ENCODE measurements at places on chromosomes 16 and 17.
A peak's percentile ranks its signal among the peaks of the same experiment; 100 is the strongest.

DNA sequence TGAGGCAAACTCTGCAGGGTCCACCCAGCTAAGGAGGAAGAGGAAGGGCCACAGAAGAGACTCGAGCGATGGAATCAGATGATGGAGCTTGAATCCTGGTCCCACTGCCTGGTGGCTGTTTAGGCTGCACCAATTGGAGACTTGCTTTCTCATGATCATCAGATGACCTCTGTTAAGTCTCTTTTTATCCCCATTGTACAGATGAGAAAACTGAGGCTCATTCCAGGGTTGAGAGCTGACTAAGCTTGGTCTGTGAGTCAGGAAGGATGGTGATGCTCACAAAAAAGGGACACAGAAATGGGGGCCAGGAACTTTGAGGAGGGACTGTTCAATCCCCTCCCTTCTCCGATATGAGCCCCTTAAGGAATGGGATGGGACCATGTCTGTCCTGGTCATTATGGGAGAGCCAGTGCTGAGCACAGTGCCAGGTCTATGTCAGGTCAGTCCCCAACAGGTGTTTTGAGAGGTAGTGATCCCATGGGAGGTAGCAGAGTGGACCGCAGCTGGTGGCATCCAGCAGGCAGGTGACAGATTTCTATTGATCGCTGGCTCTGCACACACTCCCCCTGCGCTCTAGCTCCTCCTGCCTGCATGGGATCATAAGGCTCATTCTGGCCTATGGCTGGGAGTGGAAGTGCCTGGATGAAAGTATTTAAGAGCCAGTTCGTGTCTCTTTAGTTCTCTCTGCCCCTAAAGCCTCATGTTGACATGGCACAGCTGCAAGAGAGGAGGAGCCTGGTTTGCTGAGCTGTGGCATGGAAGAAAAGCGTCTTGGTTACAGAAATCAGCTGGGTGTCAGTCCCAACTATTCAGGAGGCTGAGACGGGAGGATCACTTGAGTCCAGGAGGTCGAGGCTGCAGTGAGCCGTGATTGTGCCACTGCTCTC is 27.2 kb downstream of the SNX20 start:
- no peak for DNase-seq
- H3K27me3 ChIP-seq = no peaks in the 10 kb centered on the region
- no peaks in the 10 kb centered on the region for H3K36me3 ChIP-seq
- no peak overlapping the region for H3K27ac ChIP-seq

- peaks cover 15% of the 10 kb centered on the region for H3K4me1 ChIP-seq
- no peaks in the 10 kb centered on the region for H3K27me3 ChIP-seq
- no peak for DNase-seq
- peaks cover 64% of the 10 kb centered on the region for H3K36me3 ChIP-seq
Observed at GRCh38 chr16:263182-263774, 12.5 kb downstream of the RGS11 start.

DNA sequence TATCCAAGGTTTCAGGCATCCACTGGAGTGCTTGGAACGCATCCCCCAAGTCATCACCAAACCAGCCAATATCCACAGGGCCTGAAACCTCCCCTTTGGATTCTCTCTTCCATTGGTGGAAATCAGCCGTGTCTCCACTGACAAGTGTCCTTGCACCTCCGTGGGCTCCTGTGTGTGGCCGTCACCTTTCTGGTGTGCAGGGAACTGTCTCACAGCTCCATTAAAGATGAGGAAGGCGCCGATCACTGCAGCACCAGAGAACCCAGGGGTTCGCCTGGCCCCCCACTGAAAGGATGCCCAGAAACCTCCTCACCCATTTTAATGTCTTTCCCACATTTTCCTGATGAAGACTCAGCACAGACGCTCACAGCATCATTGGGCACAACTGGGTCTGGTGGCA is 17.8 kb upstream of the METRNL start:
- H3K27me3 ChIP-seq = no peaks in the 10 kb centered on the region
- DNase-seq = no peak
- no peaks in the 10 kb centered on the region for H3K36me3 ChIP-seq
- no peak overlapping the region for H3K27ac ChIP-seq

- DNase-seq = no peak
- no peaks in the 10 kb centered on the region for H3K36me3 ChIP-seq
- H3K4me1 ChIP-seq = no peaks in the 10 kb centered on the region
- H3K27me3 ChIP-seq = no peaks in the 10 kb centered on the region
- no peak overlapping the region for H3K27ac ChIP-seq
- no peak overlapping the region for H3K4me3 ChIP-seq
Observed at GRCh38 chr16:31265329-31266245, 5.8 kb downstream of the ITGAM start.

DNA sequence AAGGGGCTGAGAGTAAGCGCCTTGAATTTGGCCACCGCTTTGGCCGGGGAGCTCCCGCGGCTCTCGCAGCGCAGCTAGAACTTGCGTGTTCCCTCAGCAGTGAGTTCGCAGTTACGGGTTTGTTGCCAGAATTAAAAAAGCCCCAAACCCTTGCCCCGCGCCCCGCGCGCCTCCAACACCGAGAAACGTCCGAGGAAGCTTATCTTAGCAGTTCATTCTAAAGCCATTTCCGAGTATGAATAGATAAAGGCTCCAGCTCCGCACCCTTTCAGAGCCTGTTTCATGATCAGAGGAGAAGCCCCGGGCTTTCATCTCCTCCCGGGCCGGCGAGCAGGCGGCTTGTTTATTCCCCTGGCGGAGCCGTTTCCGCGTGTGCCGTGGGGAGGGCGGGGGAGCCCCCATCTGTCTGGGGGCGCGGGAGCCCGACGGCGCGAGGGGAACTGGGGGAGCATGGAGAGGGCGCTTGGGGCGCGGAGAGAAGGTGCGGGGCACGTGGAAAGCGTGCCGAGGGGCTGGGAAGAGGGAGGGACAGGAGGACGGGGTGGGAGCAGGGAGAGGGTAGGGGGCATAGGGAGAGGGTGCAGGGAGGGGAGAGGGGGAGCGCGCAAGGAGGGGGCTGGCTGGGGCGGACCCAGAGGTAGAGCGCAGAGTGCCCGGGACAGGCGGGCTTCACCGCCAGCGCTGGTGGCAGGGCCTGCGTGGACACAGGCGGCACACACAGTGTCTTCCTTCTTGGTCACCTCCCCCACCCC is 9.9 kb downstream of the TBX4 start:
- H3K36me3 ChIP-seq = no peaks in the 10 kb centered on the region
- DNase-seq = no peak
- no peak overlapping the region for H3K4me3 ChIP-seq

DNA sequence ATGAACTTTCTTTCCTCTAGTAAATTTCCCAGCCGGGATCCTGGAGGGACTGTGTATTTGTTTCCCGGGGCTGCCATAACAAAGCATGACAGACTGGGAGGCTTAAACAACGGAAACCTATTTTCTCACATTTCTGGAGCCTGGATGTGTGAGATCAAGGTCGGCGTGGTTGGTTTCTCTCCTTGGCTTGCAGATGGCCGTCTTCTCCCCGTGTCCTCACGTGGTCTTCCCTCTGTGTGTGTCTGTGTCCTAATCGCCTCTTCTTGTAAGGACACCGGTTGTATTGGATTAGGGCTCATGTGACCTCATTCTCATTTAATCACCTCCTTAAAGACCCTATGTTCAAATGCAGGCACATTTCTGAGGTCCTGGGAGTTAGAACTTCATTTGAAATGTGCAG is 22.0 kb upstream of the USP10 start:
- H3K36me3 ChIP-seq = no peaks in the 10 kb centered on the region
- H3K4me1 ChIP-seq = no peaks in the 10 kb centered on the region
- no peak for DNase-seq
- H3K27ac ChIP-seq = no peak overlapping the region
- no peaks in the 10 kb centered on the region for H3K27me3 ChIP-seq

DNA sequence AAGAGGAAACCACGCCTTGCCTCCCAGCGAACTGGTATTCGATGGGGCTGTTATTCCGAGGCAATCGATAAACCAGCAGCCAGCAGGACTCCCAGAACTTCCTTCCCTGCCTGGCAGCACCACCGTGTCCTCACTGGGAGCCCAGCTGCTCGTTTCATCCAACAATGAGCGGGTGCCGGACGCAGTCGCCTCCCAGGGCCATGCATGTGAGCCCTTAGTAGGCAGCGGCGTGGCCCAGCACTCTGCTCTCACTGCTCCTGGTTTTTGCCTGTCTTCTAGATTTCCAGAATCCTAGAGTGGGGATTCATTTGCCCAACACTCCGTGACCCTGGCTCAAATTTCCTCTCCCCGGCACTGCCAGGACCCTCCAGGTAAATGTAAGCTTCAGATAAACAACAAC is 29.1 kb upstream of the RASD1 start:
- H3K36me3 ChIP-seq = no peaks in the 10 kb centered on the region
- H3K4me1 ChIP-seq = no peaks in the 10 kb centered on the region
- no peak overlapping the region for H3K4me3 ChIP-seq
- DNase-seq = no peak

GRCh38 chr16:31474173-31474714 is 2.3 kb downstream of the TGFB1I1 start:
- H3K4me3 ChIP-seq = no peak overlapping the region
- no peaks in the 10 kb centered on the region for H3K27me3 ChIP-seq
- no peak overlapping the region for H3K27ac ChIP-seq
- peaks cover 52% of the 10 kb centered on the region for H3K36me3 ChIP-seq
- peaks cover 3% of the 10 kb centered on the region for H3K4me1 ChIP-seq

DNA sequence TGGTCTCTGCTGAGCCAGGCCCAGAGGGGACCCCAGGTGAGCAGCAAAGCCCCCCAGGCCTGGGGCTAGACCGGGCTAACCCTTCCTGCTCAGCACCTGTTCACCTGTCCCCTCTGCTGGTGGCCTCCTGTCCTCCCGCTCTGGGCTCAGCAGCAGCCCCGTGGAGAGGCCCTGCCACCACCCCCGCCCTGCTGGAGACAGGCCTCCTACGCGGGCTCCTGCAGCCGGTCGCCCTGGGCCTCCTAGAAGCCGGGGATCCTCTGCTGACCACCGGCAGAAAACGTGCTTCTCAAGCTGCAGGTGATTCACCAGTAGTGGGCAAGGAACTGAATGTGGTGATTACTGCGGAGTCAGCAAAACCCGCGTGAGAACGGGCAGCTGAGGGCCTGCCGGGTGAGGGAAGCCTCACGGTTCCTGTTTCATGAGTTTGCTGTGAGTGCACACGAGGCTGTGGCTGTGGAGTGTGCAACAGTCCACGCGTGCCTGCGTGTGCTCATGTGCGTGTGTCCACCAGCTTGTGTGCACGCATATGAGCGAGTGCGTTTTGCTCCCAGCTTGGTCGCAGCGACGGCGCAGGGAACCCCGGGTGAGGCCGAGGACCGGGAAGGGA is 792 bp downstream of the SECTM1 start:
- H3K27me3 ChIP-seq = peaks cover 3% of the 10 kb centered on the region
- H3K4me3 ChIP-seq = peak overlapping the region; percentile 34
- peak overlapping the region; percentile 1 for H3K27ac ChIP-seq

GRCh38 chr17:49104511-49105074 is 28.0 kb upstream of the B4GALNT2 start:
- DNase-seq = no peak
- H3K27me3 ChIP-seq = no peaks in the 10 kb centered on the region
- H3K36me3 ChIP-seq = no peaks in the 10 kb centered on the region

GRCh38 chr16:85192238-85193114 is 80.2 kb upstream of the CIBAR2 start:
- DNase-seq = no peak
- no peak overlapping the region for H3K4me3 ChIP-seq
- H3K4me1 ChIP-seq = peaks cover 18% of the 10 kb centered on the region
- H3K27ac ChIP-seq = no peak overlapping the region

GRCh38 chr16:81296631-81297030 is 18.1 kb upstream of the GAN start:
- H3K36me3 ChIP-seq = no peaks in the 10 kb centered on the region
- H3K4me1 ChIP-seq = no peaks in the 10 kb centered on the region
- no peak overlapping the region for H3K4me3 ChIP-seq
- DNase-seq = no peak
- H3K27ac ChIP-seq = no peak overlapping the region

DNA sequence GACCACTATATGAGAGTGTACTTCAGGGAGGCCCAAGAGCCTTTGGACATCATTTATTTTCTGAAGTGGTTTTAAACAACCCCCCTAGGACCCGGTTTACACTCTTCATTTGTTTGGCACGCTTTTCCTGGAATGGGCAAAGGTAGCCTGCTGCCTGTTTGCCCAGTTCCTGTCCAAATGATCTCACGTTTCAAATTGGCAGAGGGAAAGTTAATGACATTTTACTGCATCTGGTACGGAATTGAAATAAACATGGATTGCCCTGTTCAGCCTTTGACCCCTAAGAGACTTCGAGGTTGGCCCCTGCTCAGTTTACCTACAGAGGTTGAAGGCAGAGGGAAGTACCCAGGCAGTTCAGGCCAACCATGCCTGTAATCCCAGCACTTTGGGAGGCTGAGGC is 5.8 kb upstream of the RPRML start:
- no peaks in the 10 kb centered on the region for H3K36me3 ChIP-seq
- H3K27ac ChIP-seq = peak overlapping the region; percentile 21
- no peak overlapping the region for H3K4me3 ChIP-seq

- no peaks in the 10 kb centered on the region for H3K4me1 ChIP-seq
- no peaks in the 10 kb centered on the region for H3K36me3 ChIP-seq
- no peak overlapping the region for H3K4me3 ChIP-seq
- no peaks in the 10 kb centered on the region for H3K27me3 ChIP-seq
- no peak overlapping the region for H3K27ac ChIP-seq
- no peak for DNase-seq
Observed at GRCh38 chr16:19380328-19380727, 37.4 kb upstream of the TMC5 start.

- peaks cover 16% of the 10 kb centered on the region for H3K36me3 ChIP-seq
- no peaks in the 10 kb centered on the region for H3K4me1 ChIP-seq
- DNase-seq = no peak
- H3K27ac ChIP-seq = peak overlapping the region; percentile 83
- H3K4me3 ChIP-seq = no peak overlapping the region
Observed at GRCh38 chr16:1508494-1509187, 15.5 kb downstream of the TELO2 start.

DNA sequence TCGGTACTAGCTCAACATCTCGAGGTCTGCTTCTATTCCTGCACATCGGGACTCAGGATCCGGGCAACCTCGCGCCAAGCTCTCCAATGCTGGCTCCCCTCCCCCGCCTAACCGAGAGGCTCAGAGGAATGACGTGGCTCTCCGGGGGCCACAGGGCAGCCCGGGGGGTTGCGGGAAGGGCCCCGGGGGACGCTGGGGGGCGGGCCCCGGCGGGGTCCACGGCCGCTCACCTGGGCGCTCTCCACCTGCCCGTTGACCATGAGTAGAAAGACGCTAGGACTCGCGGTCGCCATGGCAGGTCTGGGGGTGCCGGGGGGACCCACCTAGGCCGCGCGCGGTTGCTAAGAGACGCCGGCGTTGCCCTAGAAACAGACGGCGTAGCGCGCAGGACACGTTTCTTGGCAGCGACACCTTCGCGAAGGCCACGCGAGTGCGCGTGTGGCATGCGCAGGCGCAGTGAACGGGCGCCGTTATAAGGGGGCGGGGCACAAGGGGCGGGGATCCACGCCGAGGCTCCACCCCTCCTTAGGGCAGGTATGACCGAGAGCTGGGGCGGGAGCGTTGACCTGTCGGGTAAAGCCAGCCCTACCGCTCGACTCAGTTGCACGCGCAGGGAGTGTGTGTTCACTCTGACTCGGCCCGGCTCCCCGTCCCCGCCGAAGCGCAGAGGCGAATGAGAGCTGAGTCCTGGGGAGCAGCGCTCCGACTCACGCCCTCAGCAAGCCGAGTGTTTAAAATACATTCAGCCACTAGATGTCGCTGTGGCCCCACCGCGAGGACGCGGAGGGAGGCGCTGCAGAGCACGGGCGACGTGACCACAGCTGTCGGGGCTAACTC is at the start of gene B9D1:
B9D1 (minus strand) TSS at position 447 of the 837 bp plus-strand sequence; CDS start at position 293, 154 bp downstream.
- peaks cover 18% of the 10 kb centered on the region for H3K4me1 ChIP-seq
- DNase-seq = peak; percentile 94
- H3K4me3 ChIP-seq = peak within 1 kb of the TSS; percentile 71
- no peaks in the 10 kb centered on the region for H3K36me3 ChIP-seq

All from right atrium auricular region (tissue), 2 donors.